T-helper 17 cell (primary cell): ENCODE measurements at places on chromosomes 5 and 9.

DNA sequence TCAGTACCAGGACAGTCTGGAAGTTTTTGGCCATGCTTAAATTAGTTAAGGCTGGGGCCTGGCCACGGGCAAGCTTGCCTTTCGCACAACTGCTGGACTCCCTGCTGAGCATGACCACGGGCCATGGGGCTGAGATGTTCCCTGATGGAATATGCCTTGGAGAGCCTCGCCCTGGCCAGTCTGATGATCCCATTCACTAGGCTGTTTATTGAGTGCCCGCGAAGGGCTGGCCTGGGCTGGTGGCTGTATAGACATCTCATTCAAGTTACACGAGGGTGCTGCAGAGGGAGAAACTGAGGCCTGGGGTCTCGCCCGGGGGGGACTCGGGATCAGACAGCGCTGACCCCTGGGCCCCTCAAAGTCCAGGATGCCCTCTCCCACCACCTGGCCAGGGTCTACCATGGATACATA is 7.8 kb upstream of the RXRA start:
- H3K27me3 ChIP-seq = no peaks in the 10 kb centered on the region
- no peak overlapping the region for H3K4me3 ChIP-seq
- H3K4me1 ChIP-seq = no peaks in the 10 kb centered on the region
- no peaks in the 10 kb centered on the region for H3K36me3 ChIP-seq

DNA sequence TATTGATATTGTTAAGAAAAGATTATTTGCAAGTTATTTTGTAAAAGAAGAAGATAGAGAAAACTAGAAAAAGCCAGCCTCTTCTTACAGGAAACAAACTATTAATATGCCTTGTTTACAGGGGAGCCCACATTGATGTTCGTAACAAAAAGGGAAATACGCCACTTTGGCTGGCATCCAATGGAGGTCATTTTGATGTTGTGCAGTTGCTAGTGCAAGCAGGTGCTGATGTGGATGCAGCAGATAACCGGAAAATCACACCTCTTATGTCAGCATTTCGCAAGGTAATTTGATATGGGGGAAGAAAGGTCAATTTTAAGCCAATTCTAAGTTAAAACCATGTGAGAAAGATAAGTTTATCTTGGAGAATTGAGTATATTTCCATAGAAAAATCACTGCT is 37.6 kb upstream of the EIF4EBP3 start:
- H3K4me3 ChIP-seq = no peak overlapping the region
- no peak for DNase-seq
- H3K27me3 ChIP-seq = no peaks in the 10 kb centered on the region
- H3K4me1 ChIP-seq = peaks cover 3% of the 10 kb centered on the region
- peaks cover 3% of the 10 kb centered on the region for H3K36me3 ChIP-seq

DNA sequence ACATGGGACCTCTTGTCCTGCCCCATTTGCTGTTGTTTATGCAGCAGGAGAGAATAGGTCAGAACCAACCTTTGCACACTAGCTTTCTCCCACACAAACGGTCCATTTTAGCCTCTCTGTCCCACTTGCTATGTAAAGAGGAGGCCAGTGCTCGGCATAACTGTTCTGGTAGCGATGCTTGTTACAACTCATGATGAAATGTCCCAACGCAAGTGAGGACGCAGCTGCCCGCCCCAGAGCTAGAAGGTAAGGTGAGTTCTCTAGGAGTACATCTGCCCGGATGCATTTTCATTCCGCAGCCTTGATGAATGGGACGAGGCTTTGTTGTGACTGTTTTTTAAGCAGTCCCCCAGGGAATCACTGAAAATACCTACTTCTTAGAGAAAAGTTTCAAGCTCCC is 14.1 kb downstream of the S1PR3 start:
- DNase-seq = no peak
- H3K27ac ChIP-seq = no peak overlapping the region
- H3K27me3 ChIP-seq = peaks cover 55% of the 10 kb centered on the region
- H3K4me1 ChIP-seq = peaks cover 6% of the 10 kb centered on the region
- H3K36me3 ChIP-seq = peaks cover 2% of the 10 kb centered on the region

GRCh38 chr5:147426640-147427327 is 83.1 kb downstream of the DPYSL3 start:
- no peaks in the 10 kb centered on the region for H3K4me1 ChIP-seq
- no peak overlapping the region for H3K27ac ChIP-seq
- DNase-seq = no peak
- no peaks in the 10 kb centered on the region for H3K36me3 ChIP-seq
- H3K27me3 ChIP-seq = peaks cover 15% of the 10 kb centered on the region

- H3K27ac ChIP-seq = peak overlapping the region; percentile 99
- H3K4me1 ChIP-seq = peaks cover 18% of the 10 kb centered on the region
- no peaks in the 10 kb centered on the region for H3K27me3 ChIP-seq
- peaks cover 5% of the 10 kb centered on the region for H3K36me3 ChIP-seq
Observed at GRCh38 chr9:73132034-73132776, 19.5 kb upstream of the ANXA1 start.

DNA sequence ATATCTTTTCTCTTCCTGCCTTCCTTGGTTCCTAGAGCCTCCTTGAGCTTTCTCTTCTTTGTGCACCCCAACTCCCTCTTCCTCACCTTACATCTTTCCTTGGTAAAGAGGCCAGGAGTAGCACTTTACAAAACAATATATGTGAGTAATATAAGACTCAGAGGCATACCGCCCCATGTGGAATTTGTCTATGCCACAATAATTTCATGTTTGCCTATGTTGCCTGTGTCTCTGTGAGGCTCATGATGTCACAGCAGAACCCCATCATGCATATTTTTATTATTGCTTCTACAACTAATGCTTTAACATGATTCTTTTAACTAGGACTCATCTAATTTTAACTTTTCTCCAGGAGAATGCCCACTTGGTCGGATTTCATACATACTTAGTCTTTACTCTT is 15.0 kb upstream of the LVRN start:
- no peaks in the 10 kb centered on the region for H3K4me1 ChIP-seq
- no peak overlapping the region for H3K4me3 ChIP-seq
- no peak for DNase-seq
- peaks cover 11% of the 10 kb centered on the region for H3K27me3 ChIP-seq
- H3K36me3 ChIP-seq = peaks cover 2% of the 10 kb centered on the region

GRCh38 chr5:131264451-131265099 is 722 bp downstream of the CDC42SE2 start:
- peaks cover 27% of the 10 kb centered on the region for H3K4me1 ChIP-seq
- no peaks in the 10 kb centered on the region for H3K27me3 ChIP-seq
- no peak for DNase-seq
- H3K27ac ChIP-seq = peak overlapping the region; percentile 98
- H3K36me3 ChIP-seq = peaks cover 4% of the 10 kb centered on the region

- no peak for DNase-seq
- H3K4me1 ChIP-seq = peaks cover 36% of the 10 kb centered on the region
- peak overlapping the region; percentile 96 for H3K27ac ChIP-seq
- peaks cover 2% of the 10 kb centered on the region for H3K36me3 ChIP-seq
- H3K4me3 ChIP-seq = no peak overlapping the region
Observed at GRCh38 chr5:96717874-96718273, 55.7 kb downstream of the CAST start.

DNA sequence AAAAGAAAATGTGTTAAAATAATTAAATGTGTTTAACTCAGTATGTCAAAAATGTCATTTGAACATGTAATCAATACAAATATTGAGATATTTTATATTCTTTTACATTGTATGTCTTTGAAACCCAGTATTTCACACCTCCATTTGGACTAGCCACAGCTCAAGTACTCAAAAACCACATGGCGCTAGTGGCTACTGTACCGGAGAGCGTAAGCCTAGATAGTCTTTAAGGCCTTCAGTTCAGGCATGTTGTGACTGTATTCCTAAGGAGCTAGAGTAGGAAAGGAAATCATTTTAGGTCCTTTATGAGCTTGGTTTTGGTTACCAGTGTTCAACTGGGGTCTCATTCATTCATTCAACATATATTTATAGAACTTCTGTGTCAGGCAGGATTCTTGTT is 12.8 kb downstream of the FBXW2 start:
- H3K27me3 ChIP-seq = no peaks in the 10 kb centered on the region
- peaks cover 9% of the 10 kb centered on the region for H3K36me3 ChIP-seq
- DNase-seq = no peak
- peak overlapping the region; percentile 78 for H3K27ac ChIP-seq

GRCh38 chr9:117074784-117075520 is 339.9 kb downstream of the ASTN2 start:
- no peak overlapping the region for H3K27ac ChIP-seq
- no peaks in the 10 kb centered on the region for H3K4me1 ChIP-seq
- H3K27me3 ChIP-seq = no peaks in the 10 kb centered on the region
- H3K36me3 ChIP-seq = no peaks in the 10 kb centered on the region
- H3K4me3 ChIP-seq = no peak overlapping the region
- DNase-seq = no peak

DNA sequence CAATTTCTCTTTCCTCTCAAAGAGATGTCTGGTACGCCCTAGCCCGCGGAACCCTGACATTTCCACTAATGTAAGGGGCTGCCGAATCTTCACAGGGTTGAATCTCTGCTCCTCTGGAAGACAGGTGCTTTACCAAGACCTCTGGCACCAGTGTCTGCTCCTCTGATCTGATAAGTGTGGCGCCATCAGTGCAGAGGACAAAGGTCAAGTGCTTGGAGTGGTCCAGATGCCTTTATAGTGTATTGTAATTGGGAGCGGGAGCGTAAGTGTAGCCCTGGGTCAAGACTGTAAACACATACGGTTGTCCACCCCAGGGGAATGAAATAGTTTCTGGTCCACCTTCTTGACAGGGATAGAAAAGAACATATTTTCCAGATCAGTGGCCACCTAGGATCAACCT is 17.7 kb downstream of the ADAMTSL2 start:
- H3K4me3 ChIP-seq = no peak overlapping the region
- peaks cover 36% of the 10 kb centered on the region for H3K27me3 ChIP-seq
- no peak for DNase-seq

- no peak overlapping the region for H3K4me3 ChIP-seq
- H3K27me3 ChIP-seq = peaks cover 90% of the 10 kb centered on the region
- no peak for DNase-seq
- peaks cover 3% of the 10 kb centered on the region for H3K4me1 ChIP-seq
- peaks cover 4% of the 10 kb centered on the region for H3K36me3 ChIP-seq
Observed at GRCh38 chr5:51379331-51379700, 3.9 kb upstream of the ISL1 start.

DNA sequence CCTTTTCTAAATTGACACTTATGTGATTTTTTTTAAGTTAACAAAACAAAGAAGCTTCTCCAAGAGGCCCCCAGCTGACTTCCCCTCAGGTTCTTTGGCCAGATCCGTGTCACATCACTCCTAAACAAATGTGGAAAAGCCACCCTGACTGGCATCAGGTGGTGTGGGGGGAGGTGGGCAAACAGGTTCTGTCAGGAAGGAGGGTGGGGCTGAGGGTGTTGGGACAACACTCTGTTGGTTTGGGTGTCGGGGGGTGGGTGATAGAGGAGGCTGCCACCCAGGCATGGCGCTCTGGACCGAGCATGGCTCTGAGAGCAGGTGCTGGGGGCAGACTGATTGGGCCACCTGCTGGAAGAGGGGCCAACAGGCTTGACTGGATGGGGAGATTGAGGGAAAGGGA is 210.9 kb downstream of the HSPA4 start:
- no peak overlapping the region for H3K27ac ChIP-seq
- peaks cover 2% of the 10 kb centered on the region for H3K36me3 ChIP-seq
- H3K4me3 ChIP-seq = peak overlapping the region; percentile 33
- H3K4me1 ChIP-seq = peaks cover 16% of the 10 kb centered on the region
- peaks cover 24% of the 10 kb centered on the region for H3K27me3 ChIP-seq

GRCh38 chr9:20237686-20238085 is 384.6 kb downstream of the MLLT3 start:
- H3K4me3 ChIP-seq = no peak overlapping the region
- DNase-seq = no peak
- H3K27me3 ChIP-seq = no peaks in the 10 kb centered on the region
- H3K27ac ChIP-seq = no peak overlapping the region
- H3K36me3 ChIP-seq = peaks cover 2% of the 10 kb centered on the region

GRCh38 chr5:65268525-65268924 is 213.2 kb downstream of the ADAMTS6 start:
- H3K27me3 ChIP-seq = no peaks in the 10 kb centered on the region
- DNase-seq = no peak
- H3K4me1 ChIP-seq = no peaks in the 10 kb centered on the region
- no peak overlapping the region for H3K27ac ChIP-seq
- no peak overlapping the region for H3K4me3 ChIP-seq
- no peaks in the 10 kb centered on the region for H3K36me3 ChIP-seq

GRCh38 chr5:40826489-40827187 is 8.4 kb downstream of the RPL37 start:
- peaks cover 18% of the 10 kb centered on the region for H3K36me3 ChIP-seq
- no peaks in the 10 kb centered on the region for H3K27me3 ChIP-seq
- H3K4me3 ChIP-seq = no peak overlapping the region

DNA sequence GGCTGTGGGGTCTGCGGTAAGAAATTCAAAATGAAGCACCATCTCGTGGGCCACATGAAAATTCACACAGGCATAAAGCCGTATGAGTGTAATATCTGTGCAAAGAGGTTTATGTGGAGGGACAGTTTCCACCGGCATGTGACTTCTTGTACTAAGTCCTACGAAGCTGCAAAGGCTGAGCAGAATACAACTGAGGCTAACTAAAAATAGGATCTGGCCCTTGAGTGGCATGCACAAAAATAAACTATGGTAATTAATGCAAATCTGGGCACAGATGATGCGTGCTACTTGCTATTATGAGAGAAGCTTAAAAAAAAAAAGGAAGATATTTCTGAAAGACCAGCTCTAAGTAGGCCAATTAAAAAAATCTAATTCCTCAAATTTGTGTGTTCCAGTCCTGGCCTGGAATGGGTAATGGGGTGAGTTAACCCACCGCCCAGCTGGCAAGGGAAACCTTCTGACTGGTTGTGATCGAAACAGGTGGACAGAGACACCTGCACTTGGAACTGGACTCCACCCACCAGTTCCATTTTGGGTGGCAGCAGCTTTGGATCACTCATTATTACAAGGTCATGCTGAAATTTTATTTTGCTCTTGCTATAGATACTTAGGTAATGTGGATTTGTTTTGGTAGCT is 26.6 kb upstream of the ZBTB34 start:
- peaks cover 20% of the 10 kb centered on the region for H3K4me1 ChIP-seq
- H3K36me3 ChIP-seq = peaks cover 14% of the 10 kb centered on the region
- H3K27me3 ChIP-seq = no peaks in the 10 kb centered on the region
- H3K27ac ChIP-seq = peak overlapping the region; percentile 60
- no peak for DNase-seq

DNA sequence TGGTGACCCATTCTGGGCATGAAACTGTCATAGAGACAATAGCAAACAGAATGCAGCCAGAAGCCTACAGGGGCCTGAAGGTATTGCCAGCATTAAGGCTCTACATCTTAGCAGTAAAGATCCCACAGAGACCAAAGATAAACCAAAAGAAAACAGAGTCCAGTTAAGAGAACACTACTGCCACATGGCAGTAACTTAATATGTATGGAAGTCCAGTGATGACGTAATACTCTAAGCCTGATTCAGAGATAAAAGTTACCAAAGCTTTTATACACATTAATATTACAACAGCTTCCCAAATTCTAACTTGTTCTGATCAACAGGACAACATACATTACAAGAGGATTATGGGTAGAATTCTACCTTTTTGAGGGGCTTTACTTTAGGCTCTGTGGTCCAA is 371.5 kb downstream of the PRELID2 start:
- no peak overlapping the region for H3K27ac ChIP-seq
- no peaks in the 10 kb centered on the region for H3K36me3 ChIP-seq
- no peak for DNase-seq
- no peak overlapping the region for H3K4me3 ChIP-seq
- H3K27me3 ChIP-seq = no peaks in the 10 kb centered on the region

DNA sequence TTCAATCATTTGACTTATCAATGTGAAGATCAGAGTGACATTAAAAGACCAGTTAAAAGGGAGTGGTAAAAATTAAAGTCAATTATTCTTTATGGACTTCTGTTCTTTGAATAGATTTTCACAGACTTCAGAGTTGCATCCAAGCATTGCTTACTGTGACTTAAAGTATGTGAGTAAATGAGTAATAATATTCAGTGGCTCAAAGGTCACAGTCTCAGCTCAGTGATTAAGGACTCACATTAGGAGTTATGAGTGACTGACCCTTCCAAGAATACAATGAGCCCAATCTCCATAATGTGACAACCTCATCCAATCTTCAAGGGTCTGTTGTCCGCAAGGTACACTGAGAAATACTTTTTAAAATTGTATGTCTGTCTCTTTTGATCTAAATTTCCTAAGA is 811.2 kb downstream of the BRINP1 start:
- H3K4me3 ChIP-seq = no peak overlapping the region
- no peaks in the 10 kb centered on the region for H3K36me3 ChIP-seq
